ENCODE measurements at places on chromosomes 4 and X.

DNA sequence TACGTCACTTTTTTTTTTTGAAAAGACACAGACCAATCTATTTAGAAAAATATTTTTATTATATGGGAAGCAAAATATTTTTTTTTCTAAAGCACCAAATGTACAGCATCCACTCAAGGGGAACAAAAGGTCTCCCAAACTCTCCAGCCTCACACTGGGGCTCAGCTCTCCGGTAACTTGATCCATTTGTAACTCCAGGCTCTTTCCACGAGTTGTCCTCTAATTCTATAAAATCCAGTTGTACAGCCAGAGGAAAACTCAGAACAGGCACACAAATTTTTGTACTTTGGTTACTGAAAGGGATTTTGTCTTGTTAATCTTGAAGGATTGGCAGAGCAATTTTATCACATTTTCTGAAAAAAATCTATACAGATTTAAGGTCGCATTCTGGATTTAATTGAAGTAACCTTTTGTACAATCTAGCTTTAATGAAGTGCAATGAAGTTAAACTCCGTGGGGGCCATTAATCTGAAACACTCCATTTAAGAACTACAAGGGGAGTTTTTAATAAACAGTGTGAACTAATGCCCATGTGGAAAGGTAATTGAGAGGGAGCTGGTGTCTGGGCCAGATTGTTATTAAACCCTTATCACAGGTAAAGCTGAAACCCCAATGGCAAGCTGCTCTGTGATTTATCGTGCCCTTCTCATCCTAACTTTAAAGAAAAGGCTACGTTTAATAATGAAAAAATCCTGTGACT, 161.2 kb upstream of the FRG1 start:
- DNase-seq, result no peak

GRCh38 chrX:10574663-10575062, 45.7 kb downstream of the MID1 start:
- no peak for DNase-seq

DNA sequence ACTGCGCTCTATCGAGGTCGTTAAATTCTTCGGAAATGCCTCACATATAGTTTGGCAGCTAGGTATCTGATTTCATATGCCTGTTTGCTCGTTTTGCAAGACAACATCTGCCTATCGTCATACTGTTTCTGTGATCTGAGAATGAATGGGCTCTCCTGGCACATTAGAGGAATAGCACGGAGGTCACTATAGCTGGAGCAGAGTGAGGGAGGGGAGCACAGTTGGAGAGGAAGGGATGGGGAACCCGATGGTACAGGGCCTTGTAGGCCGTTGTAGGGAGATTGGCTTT, 552 bp downstream of the IKBKG start:
- DNase-seq, result no peak

DNA sequence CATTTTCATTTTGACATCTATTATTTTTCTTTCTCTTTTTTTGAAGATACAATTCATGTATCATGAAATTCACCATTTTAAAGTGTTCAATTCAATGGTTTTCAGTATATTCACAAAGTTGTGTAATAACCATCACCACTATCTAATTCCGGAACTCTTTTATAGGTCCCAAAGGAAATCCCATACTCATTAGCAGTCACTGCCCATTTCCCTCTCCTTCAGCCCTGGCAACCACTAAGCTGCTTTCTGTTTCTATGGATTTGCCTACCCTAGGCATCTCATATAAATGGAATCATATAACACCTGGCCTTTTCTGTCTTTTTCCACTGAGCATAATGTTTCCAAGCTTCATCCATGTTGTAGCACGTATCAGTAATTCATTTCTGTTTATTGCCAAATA, 3.2 kb upstream of the FGF2 start:
- no peak for DNase-seq

GRCh38 chrX:134460862-134461220, 876 bp downstream of the HPRT1 start:
- no peak for DNase-seq

DNA sequence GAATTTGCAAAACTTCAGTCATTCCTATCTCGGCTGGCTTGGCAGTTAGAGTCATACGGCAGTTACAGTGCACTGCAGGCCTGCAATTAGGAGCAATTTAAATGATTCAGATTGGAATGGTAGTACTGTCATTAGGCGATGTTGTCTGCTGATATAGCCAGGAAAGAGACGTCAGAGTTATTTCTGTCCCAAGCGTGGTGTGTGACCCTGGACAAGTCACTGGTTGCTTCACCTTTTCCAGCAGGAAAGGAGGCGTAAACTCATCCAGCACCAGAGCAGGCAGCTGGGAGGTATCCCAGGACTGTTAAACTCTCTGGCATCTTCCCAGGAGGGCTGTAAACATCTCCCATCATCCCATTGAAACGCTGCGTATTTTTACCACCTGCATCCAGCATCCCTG, 836 bp upstream of the LNX1 start:
- DNase-seq, result no peak

DNA sequence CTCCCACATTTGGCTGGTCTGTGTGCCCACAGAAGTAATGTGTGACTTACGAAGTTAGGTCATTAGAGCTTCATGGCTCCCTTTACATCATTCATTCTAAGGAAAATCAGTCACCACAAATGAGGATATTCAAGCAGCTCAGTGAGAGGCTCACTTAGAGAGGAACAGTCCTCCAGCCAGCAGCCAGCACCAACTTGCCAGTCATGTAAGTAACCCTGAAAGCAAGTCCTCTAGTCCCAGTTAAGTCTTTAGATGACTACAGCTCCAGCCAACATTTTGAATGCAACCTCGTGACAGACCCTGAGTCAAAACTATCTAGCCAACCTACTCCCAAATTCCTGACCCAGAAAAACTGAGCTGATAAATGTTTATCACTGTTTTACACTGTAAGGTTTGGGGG, 71.3 kb downstream of the LRBA start:
- peak; percentile 31 for DNase-seq

Measured in activated CD4-positive, alpha-beta T cell treated with anti-CD3 and anti-CD28 coated beads for 48 hours (primary cell).